IMR-90 (cell line): ENCODE measurements at places on chromosomes 6 and 20.
A peak's percentile ranks its signal among the peaks of the same experiment; 100 is the strongest.

- H3K4me1 ChIP-seq = peaks cover 25% of the 10 kb centered on the region
- no peaks in the 10 kb centered on the region for H3K36me3 ChIP-seq
- DNase-seq = peak; percentile 97
Measured at GRCh38 chr20:50320901-50321796, 130.5 kb downstream of the CEBPB start.

- no peaks in the 10 kb centered on the region for H3K4me1 ChIP-seq
- no peaks in the 10 kb centered on the region for H3K36me3 ChIP-seq
- H3K4me3 ChIP-seq = no peak overlapping the region
- H3K27me3 ChIP-seq = peaks cover 2% of the 10 kb centered on the region; the same call in 1 of the 2 replicates
- DNase-seq = no peak
Measured at GRCh38 chr6:132865364-132865763, 51.0 kb downstream of the RPS12 start.

DNA sequence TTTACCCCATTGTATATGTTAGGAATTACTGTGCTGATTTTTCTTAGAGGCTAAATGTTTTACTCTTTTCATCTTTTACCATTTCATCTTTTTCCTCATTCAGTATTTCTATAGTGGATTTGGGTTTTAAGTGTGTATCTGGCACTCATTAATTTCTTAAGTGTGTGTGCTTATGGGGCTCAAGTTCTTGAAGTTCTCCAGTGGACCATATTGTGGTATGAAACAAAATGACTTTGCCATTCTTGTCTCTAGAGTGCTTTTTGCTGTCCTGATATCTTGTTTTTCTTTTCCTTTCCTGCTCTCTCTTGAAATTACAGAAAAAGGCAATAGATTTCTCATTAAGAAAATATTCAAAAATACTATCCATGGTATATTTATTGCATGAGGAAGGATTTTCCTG, 123.1 kb downstream of the ARID1B start:
- no peaks in the 10 kb centered on the region for H3K36me3 ChIP-seq
- no peaks in the 10 kb centered on the region for H3K27me3 ChIP-seq
- no peak for DNase-seq

DNA sequence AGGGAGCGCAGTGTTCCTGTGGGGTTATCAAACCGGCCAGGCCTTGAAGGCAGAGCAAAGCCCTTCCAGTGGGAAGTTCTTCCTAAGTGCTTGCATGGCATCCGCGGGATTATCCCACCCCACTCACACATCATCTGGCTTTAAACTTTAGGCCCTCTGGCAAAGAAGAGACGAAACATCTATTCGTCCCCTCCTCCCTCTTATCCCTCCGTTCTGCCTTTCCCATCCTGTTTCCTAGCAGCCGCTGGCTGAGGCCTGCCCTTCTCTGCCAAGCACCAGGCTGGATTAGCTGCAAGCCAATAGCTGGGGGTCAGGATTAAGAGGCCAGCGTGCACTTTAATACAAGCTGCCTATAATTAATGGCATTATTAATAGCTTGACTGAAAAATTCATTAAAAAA, 621.0 kb downstream of the PKHD1 start:
- H3K36me3 ChIP-seq = no peaks in the 10 kb centered on the region
- H3K4me3 ChIP-seq = no peak overlapping the region
- no peak for DNase-seq
- no peaks in the 10 kb centered on the region for H3K4me1 ChIP-seq
- no peaks in the 10 kb centered on the region for H3K27me3 ChIP-seq

GRCh38 chr20:9510911-9511310, 3.5 kb upstream of the LAMP5 start:
- no peak for DNase-seq
- no peaks in the 10 kb centered on the region for H3K36me3 ChIP-seq
- no peak overlapping the region for H3K27ac ChIP-seq
- no peaks in the 10 kb centered on the region for H3K4me1 ChIP-seq
- peaks cover 68% of the 10 kb centered on the region for H3K27me3 ChIP-seq

- no peak for DNase-seq
- no peak overlapping the region for H3K27ac ChIP-seq
- H3K27me3 ChIP-seq = no peaks in the 10 kb centered on the region
- no peaks in the 10 kb centered on the region for H3K4me1 ChIP-seq
Measured at GRCh38 chr6:161134550-161135298, 139.1 kb downstream of the AGPAT4 start.

GRCh38 chr20:40282541-40282940, 406.5 kb downstream of the MAFB start:
- H3K36me3 ChIP-seq = no peaks in the 10 kb centered on the region
- H3K27me3 ChIP-seq = no peaks in the 10 kb centered on the region
- DNase-seq = no peak
- H3K4me1 ChIP-seq = no peaks in the 10 kb centered on the region

- no peaks in the 10 kb centered on the region for H3K27me3 ChIP-seq
- no peaks in the 10 kb centered on the region for H3K4me1 ChIP-seq
- no peaks in the 10 kb centered on the region for H3K36me3 ChIP-seq
Measured at GRCh38 chr20:15011631-15012030, 674.2 kb upstream of the FLRT3 start.

- DNase-seq = peak; percentile 94
- 0 out of 2 replicates have a peak overlapping the region, but pooled peaks have one; percentile 29 for H3K27ac ChIP-seq
- H3K27me3 ChIP-seq = no peaks in the 10 kb centered on the region
- H3K4me3 ChIP-seq = no peak overlapping the region
- H3K36me3 ChIP-seq = peaks cover 11% of the 10 kb centered on the region
- H3K4me1 ChIP-seq = peaks cover 11% of the 10 kb centered on the region
Measured at GRCh38 chr6:136582711-136583471, 32.7 kb upstream of the MAP7 start.

GRCh38 chr20:53840532-53840931, 229.9 kb downstream of the BCAS1 start:
- H3K27me3 ChIP-seq = no peaks in the 10 kb centered on the region
- no peak overlapping the region for H3K4me3 ChIP-seq
- no peaks in the 10 kb centered on the region for H3K36me3 ChIP-seq
- H3K4me1 ChIP-seq = no peaks in the 10 kb centered on the region; the same call in 1 of the 2 replicates

DNA sequence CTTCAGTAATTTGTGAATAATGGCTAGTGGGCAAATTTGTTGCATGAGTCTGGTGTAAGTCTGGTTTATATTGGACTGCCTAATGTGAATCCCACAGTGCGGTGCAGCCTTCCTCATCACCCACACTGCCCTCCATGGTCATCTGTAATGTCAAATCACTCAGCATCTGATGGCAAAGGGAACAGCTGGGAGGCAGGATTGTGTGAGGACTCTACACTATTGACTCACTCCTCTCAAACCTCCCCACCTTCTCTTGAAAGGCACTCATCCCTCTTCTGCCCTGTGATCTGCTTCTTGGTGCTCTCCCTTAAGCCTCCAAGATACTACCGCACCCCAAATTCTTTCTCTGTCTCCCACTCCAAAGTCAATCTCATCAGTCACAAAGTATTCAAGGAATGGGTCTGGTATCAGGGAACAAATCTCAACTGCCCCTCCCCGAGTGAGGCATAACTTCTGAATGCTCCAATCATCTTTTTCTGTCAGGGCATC, 146.0 kb upstream of the BEND6 start:
- no peak overlapping the region for H3K27ac ChIP-seq
- peak; percentile 73 for DNase-seq
- H3K27me3 ChIP-seq = no peaks in the 10 kb centered on the region

DNA sequence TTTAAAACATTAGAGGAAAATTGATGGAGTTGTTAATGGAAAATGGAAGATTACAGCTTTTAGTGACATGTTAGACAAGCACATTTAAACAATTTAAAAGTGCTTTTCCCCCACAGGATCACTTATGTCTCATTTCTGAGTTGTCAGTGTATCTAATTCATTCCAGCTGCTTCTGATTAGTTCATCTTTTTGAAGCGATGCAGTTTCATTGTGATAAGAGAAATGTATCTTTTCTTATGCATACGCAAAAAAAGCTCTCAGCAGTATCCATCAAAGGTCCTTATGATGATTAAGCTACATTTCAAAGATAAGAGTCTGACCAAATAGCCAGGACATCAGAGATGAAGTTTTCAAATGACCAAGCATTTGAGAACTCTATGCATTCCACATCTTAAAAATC, 572.6 kb upstream of the SYNCRIP start:
- no peaks in the 10 kb centered on the region for H3K36me3 ChIP-seq
- H3K27ac ChIP-seq = no peak overlapping the region

- no peak for DNase-seq
- no peaks in the 10 kb centered on the region for H3K27me3 ChIP-seq
- H3K4me1 ChIP-seq = peaks cover 14% of the 10 kb centered on the region
- no peak overlapping the region for H3K4me3 ChIP-seq
- H3K27ac ChIP-seq = no peak overlapping the region
Measured at GRCh38 chr6:157768304-157768703, 54.7 kb upstream of the SNX9 start.

DNA sequence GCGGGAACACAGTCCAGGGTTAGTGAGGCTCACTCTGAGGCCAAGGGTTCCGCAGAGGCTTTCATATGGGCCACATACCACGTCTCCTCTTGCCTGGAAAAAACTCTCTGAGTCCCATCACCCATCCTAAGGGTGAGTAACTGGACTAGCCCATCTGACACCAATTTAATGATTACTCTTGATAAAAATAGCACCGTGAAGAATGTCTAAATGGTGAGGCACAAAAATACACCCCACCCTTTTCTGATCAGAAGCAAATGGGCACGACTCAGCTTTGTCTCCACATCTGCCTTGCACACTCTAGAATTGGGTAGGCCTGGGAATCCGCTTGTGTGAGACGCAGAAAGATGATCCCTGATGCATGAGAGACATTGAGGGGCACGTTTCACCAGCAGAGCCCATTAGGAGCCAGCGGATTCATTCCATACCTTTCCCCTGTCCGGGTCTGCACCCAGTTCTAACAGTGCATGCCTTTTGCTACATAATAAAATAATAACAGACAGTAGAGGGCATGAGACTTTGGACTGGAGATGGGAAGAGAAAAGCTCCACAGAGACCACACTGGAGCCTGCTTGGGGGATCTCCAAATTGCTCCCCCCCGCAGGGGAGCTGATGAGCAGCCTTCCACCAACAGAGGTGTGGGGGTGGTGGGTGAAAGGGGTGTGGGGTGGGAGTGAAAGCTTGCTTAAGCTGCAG, 110.0 kb upstream of the KCNK16 start:
- no peak overlapping the region for H3K27ac ChIP-seq
- DNase-seq = no peak
- no peak overlapping the region for H3K4me3 ChIP-seq
- H3K36me3 ChIP-seq = no peaks in the 10 kb centered on the region
- no peaks in the 10 kb centered on the region for H3K27me3 ChIP-seq
- H3K4me1 ChIP-seq = no peaks in the 10 kb centered on the region

GRCh38 chr6:136118787-136119186, 131.3 kb downstream of the MTFR2 start:
- peaks cover 20% of the 10 kb centered on the region for H3K36me3 ChIP-seq
- H3K4me1 ChIP-seq = peaks cover 13% of the 10 kb centered on the region
- no peaks in the 10 kb centered on the region for H3K27me3 ChIP-seq
- no peak overlapping the region for H3K4me3 ChIP-seq
- no peak for DNase-seq
- no peak overlapping the region for H3K27ac ChIP-seq

DNA sequence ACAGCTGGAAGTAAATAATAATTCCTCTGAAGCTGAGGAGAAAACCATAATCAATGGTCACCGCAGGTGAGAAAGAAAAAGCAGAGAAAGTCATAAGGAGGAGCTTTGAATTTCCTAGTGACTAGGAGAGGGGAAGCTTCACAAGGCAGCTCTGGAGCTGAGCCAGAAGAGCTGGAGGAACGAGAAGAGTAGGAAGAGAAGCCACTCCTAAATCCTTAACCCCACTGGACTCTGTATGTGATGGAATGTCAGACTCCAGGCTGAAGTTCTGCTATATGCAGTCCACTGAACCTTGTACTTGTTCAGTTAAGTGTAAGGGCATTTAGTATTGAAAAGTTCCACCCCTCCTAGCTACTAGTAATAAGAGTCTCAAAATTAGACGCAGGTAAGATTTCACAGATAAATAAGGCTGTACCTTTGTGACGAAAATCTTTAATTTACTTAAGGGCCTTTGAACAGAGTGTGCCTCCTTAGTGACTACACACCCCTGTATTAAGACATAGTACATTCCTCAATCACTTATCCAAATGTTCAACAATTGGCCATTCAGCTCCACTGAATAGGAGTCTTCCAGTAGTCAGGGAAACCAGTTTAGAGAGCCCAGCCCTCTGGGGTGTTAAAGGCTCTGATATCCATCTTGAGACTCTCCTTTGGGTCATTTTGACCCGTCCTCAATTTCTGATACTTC, 71.4 kb upstream of the UFL1 start:
- no peaks in the 10 kb centered on the region for H3K36me3 ChIP-seq
- no peak overlapping the region for H3K27ac ChIP-seq
- DNase-seq = no peak
- H3K27me3 ChIP-seq = no peaks in the 10 kb centered on the region
- H3K4me1 ChIP-seq = no peaks in the 10 kb centered on the region

DNA sequence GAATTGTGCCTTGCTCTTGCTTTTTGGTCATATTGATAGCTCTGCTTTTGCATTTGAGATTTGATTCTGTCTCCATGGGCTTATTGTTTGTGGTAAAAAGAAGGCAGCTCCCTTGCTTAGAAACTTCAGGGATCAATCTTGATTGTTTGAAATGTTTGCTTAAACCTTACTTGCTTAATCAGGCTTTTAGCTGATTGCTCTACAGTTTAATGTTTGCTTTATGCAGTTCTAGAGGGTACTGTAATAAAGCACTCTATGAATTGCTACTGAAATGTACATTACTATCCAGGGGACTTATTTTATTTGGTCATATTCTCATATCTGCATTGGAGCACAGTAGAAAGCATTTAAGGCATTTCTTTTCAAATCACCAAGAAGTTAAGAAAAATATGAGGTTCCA, 545.4 kb upstream of the HS3ST5 start:
- H3K27me3 ChIP-seq = no peaks in the 10 kb centered on the region
- H3K4me3 ChIP-seq = no peak overlapping the region
- DNase-seq = no peak
- H3K4me1 ChIP-seq = no peaks in the 10 kb centered on the region

DNA sequence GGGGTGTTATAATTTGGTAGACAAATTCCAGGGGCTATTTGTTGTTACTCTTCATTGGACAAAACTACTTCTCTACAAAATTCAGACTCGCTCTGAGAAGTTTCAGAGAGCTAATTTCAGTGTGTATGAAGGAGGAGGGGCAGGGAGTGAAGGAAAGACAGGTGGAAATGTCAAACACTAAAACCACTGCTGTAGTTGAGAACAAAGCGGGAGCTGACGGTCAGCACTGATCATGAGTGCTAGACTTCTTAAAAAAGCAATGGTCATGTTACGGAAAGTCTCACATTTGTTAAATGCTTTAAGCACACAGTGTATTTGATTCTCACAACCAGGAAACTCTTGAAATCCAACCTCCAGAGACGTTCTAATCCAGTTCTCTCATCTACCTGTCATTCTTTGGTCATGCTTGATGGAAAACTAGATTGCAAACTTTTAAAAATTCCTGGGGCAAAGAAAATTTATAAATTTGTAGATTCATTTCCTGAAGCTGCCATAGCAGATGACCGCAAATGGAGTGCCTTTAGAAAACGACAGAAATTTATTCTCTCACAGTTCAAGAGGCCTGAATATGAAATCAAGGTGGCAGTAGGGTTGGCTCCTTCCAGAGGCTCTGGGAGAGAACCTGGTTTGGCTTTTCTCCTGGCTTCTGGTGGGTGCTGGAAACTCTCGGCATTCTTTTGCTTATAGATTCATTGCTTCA, 100.7 kb upstream of the CARMIL1 start:
- H3K27ac ChIP-seq = peak overlapping the region; percentile 77; the same call in 1 of the 2 replicates
- no peak overlapping the region for H3K4me3 ChIP-seq
- peaks cover 15% of the 10 kb centered on the region for H3K4me1 ChIP-seq
- no peaks in the 10 kb centered on the region for H3K27me3 ChIP-seq
